ENCODE measurements at places on chromosomes 3 and 15.

DNA sequence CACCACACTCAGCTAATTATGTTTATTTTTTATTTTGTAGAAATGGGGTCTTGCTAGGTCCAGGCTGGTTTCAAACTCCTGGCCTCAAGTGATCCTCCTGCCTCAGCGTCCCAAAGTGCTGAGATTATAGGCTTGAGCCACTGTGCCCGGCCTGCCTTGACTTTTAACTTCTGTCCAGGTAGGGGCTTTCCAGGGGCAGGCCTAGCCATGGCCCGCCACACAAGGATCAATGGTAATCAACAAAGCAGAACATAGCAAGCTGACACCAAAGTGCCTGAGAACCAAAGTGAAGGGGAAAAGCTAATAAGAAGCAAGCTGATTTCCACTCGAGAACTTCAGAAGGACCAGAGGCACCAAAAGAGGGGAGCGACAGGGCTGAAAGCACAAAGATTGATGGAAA, 9.4 kb upstream of the CRTC3 start:
- no peak for DNase-seq

DNA sequence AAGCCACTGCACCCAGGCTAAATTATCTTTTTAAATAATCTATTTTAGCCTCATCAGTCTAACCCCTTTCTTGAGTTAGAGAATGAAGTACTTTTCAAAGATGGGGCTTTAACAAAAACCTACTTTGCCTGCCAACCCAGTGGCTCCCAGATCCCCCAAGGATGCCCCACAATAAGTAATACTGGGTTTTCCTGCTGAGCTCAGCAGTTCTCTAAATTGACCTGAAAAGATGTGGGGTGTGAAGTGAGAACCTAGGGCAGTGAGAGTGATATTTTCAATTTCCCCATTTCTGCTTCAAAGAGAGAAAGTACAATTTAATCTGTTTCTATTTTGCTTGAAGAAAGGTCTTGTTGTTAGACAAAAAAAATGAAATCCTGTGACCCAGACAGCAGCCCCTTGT, 318.5 kb upstream of the UMPS start:
- DNase-seq, result no peak

GRCh38 chr15:79035111-79035601, 55.4 kb downstream of the RASGRF1 start:
- DNase-seq, result no peak

DNA sequence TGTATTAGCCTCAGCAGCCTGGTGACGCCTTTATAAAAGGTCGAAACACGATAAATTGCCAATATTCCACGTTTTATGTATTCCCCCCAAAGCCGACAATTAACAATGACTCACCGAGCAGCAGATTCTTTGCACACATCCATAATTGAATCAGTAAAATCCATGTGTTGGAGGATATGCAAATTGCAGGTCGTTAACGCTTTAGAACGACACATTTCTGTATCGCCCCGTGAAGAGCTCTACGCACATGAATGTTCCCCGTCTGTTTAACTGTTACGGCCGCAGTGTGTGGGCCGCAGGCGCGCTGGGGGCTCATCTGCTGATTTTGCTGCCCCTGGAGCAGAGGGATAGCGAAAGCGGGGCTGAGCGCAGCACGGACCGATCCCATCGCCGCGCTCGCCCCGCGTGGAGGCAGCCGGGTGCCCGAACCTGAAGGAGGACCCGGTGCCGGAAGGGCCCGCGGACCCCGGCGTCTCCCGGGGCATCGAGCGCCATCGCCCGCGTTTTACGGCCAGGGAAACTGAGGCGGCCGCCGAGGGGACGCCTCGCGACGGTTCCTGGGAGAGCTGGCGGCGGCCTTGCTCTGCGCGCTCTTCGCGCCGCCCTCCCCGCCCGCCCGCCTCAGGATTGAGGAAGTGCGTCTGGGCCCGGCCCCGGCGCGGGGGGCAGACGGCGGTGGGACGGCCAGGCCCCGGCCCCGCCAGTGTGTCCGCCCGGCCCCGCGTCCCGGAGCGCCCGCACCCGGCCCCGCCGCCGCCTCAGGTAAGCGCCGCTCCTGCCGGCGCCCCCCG, at the start of gene LRRK1:
Gene LRRK1 (plus strand): TSS at position 668 of the 791 bp plus-strand sequence. CDS start 5,276 bp downstream, outside the sequence.
- DNase-seq, result no peak
